ENCODE measurements at places on chromosomes 3 and 15.

DNA sequence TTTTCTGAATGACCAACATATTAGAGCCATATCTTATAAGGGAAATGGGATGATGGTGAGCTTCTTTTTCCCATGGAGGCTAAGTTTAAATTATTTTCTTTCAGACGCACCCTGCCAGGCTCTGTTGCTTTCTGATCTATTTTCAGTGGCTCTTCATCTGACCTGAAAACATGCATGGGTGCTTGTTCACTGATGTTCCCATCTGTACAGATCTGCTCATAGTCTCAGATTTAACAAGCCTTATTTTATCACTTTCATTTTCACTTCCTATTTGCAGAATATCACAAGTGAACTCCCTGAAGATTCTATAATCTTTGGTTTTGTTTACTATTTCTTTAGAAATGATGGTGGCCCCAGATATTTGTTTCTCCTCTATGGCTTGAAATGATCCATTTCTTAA lies 31.1 kb upstream of the SUCLG2 start:
- no peak for DNase-seq

DNA sequence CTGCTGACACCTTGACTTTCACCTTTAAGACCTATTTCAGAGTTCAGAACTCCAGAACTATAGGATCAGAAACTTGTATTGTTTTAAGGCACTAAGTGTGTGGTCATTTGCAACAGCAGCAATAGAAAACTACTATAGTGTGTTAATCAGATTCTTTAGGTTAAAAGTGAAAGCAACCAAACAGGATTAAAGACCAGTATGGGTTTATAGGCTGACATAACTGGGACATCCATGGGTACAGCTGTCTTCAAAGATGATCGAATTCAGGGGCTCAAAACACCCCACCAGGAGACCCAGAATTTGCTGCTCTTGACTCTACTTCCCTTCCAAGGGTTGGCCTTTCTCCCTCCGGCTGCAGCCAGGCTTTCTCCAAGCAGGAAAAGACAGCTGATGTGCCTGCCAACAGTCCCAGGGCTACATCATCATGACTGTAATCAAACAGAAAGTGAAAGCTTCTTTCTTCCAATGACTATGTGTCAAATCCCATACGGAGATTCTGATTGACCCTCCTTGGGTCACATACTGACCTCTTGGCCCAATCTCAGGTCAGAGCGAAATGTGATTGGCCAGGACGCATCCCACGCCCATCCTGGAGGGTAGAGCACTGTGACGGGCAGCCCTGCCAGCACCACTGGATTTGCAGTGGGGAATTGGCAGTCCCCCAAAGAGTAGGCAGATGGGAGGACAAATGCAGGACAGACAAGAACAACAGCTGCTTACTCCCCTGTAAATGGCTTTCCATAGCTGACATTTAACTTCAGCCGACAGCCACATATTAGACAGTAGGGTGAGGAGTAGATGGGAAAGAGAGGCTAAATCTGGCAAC lies 51.4 kb upstream of the RNF7 start:
- no peak for DNase-seq

GRCh38 chr3:156957715-156958114 lies 131.6 kb downstream of the LEKR1 start:
- no peak for DNase-seq

GRCh38 chr3:63051920-63052319 lies 176.7 kb upstream of the CADPS start:
- DNase-seq = no peak

GRCh38 chr3:141366285-141367037 lies 1.8 kb upstream of the ZBTB38 start:
- no peak for DNase-seq

DNA sequence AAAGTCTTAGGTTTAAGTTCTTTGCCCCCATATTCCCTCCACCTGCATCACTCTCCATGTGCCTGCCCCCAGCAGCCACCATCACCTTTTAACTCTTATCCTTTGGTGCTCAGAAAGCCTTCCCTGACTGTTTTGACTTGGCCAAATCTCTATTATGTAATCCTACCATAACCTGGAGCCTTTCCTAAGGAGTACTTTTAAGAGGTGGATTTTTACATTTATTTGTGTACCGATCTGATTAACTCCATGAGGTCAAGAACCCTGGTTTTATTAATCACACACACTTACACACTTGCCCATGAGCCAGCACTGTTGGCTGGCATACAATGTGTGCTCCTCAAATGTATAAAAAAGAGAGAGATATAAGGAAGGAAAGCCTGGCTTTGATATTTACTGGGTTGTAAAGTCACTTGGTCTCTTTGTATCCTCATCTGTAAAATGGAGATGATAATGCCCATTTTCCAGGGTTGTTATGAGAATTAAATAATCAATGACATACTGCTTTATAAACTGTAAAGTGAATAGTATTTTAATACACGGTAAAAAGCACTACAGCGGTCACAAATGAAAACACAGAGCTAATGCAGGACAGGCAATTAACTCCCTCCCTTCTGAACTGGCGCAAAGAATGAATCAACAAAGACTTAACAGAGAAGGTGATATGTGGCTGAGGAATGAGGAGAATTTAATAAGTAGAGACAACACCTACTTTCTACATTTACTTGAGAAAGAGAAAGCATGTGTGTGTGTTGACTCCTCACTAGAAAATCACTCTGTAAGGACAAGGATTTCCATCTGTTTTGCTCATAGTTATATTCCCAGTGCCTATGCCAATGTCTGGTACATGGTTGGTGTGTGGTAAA lies 45.4 kb downstream of the ATP13A4 start:
- no peak for DNase-seq

- DNase-seq = no peak
These were observed 96.6 kb downstream of the SEMA6D start for GRCh38 chr15:47813748-47814384.

- no peak for DNase-seq
These were observed 242.8 kb upstream of the UBE2E2 start for GRCh38 chr3:22960105-22960984.

GRCh38 chr15:55197362-55197705 lies 593 bp upstream of the RSL24D1 start:
- no peak for DNase-seq

- no peak for DNase-seq
These were observed 266.2 kb upstream of the VEPH1 start for GRCh38 chr3:157769378-157769777.

DNA sequence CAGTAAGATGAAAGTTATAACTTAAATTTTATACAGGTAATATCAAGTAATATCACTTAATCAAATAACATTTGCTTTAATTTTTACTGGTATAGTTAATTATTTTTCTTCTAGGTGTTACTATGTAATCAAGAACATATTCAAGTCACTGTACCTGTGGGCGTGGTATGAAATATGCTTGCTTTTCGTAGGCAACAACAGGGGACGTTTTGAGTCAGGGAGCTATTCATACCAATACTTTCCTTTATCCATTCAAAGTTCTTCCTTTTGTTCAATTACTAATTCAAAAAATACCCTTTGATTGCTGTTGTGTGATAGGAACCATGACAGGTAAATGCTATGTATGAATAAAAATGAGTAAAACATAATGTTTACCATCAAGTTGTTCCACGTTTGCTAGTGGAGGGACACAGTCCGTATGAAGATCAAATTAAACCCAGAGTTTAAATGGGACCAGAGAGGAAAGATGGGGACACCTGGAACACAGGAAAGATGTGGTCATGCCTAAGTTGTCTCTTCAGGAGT lies 654.0 kb upstream of the KCNMB2 start:
- no peak for DNase-seq

GRCh38 chr3:141546081-141546480 lies 59.3 kb downstream of the RASA2 start:
- no peak for DNase-seq

DNA sequence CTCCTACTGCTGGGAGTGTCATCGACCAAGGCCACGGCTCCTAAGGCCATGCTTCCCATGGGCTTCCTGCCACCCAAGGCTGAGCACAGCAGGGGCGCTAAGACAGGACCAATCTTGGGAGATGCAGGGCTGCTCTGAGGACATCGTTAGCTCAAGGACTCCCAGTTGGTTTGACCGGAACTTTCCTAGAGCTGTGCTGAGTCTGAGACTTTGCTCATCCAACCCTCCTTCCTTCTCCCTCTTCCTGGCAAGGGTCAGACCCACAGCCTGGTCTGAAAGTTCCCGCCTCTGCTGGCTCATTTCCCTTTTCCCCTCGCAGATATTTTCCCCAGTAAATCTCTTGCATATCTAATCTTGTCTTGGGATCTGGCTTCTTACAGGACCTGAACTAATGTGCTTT lies 57.2 kb downstream of the EPHB3 start:
- no peak for DNase-seq

DNA sequence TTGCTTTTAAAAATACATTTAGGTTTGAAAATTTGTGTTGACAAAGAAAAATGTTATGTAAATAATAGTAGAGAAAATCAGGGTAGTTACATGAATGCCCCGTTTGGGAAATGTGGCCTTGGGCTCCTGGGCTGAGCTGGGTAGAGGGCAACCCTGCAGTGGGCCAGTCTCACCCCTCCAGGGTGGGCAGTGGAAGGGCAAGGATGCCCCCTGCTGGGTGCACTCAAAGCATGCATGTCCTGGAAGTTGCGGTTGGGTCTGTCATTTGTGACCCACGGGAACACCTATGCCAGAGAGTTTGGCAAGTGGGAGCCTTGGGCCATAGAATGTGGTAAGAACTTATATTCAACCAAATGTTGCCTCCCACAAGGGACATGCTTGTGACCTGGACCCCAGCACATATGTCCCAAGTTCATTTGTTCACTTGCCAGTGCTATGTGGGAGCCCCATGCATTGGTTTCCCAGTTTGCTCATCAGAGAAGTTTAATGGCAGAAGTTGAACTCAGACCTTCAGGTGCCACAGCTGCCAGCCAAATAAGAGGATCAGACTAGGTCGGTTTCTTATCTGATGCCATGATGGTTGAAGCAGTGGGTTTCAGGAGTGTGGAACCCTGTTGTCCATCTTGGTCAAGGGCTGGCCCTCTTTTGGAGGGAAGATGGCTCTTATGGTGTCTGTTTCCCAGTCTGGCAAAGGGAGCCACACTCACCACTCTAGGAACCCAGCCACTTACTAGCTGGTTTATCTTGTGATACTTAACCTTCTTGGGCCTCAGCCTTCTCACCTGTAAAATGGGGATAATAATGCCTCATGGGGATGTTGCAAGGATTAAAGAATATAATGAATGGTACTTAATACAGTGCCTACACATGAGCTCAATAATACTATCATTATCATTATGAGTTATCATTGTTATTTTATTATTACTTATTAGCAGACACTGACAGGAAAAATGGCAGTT lies 2.5 kb upstream of the PLCB2 start:
- peak; percentile 39 for DNase-seq

DNA sequence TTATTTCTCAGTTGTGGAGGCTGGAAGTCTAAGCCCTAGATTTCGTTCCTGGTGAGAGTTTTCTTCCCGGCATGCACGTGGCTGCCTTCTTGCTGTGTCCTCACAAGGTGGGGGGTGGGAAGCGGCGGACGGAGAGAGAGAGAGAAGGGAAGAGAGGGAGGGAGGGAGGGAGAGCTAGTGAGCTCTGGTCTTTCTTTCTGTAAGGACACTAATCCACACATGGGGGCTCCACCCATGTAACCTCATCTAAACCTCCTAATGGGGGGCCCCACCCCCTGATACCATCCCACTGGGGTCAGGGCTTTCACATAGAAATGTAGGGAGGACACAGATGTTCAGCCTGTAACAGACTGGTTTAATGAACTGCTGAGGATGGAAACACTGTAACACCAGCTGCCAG lies 7.3 kb downstream of the FBLN2 start:
- DNase-seq = no peak

- DNase-seq = no peak
These were observed 99.7 kb upstream of the PLXNA1 start for GRCh38 chr3:126883241-126883640.

- no peak for DNase-seq
These were observed 60.8 kb downstream of the USP13 start for GRCh38 chr3:179713643-179714090.

GRCh38 chr3:15288331-15289035 lies 43.9 kb downstream of the SH3BP5 start:
- DNase-seq = no peak

GRCh38 chr3:82773207-82773606 lies 1011.8 kb upstream of the GBE1 start:
- no peak for DNase-seq

GRCh38 chr15:58462547-58462946 lies 30.8 kb downstream of the LIPC start:
- DNase-seq = no peak

- no peak for DNase-seq
These were observed 24.2 kb downstream of the UBE2Q2 start for GRCh38 chr15:75867449-75867848.

DNA sequence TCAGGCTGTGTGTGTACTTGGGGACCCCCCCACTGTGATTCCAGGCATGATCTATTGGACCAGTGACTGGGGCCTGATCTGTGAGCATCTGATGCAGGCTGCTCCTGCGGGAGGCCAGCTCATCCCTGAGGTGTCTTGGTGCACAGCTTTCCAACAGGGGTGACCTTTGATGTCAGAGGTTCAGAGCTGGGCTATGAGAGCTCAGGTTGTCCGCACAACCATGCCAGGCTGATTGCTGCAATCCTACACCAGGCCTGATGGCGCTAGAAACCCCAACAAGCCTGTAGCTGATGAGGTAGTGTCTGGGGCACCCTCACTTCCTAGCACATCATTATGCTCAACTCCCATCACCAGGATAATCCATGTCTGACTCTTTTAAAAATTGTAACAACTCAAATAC lies 56.1 kb upstream of the CACNA2D3 start:
- no peak for DNase-seq

GRCh38 chr3:23019596-23020300 lies 183.4 kb upstream of the UBE2E2 start:
- no peak for DNase-seq

GRCh38 chr3:195885036-195885891 lies 23.1 kb downstream of the TNK2 start:
- no peak for DNase-seq

DNA sequence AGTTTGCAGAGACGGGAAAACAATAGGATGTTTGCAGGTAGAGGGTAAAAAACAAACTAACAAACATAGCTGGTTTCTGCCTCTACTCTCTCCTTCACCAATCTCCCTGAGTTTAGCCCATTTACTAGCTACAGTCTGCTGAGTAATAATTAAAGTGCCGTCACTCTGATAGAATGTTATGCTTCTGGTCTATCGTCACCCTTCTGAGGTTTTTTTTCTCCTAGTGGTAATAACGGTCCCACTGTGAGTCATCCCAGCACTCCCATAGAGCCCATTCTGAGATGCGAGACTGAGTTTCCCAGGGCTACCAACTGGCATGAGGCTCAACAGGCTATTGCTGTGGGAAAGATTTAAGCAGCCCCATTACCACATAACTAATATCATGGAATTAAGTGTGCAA lies 56.4 kb downstream of the PLAAT1 start:
- DNase-seq = no peak

GRCh38 chr3:149207475-149207874 lies 14.2 kb downstream of the CP start:
- DNase-seq = no peak

Data from effector CD4-positive, alpha-beta T cell (primary cell).